ENCODE measurements at places on chromosomes 3 and 15. TPM values are rescaled to one million over a fixed set of nuclear protein-coding genes. Genes with fewer than 3 reads are reported as not detected.

- DNase-seq: no peak
Observed at GRCh38 chr15:97072545-97072944, 742.0 kb downstream of the NR2F2 start.

GRCh38 chr3:103218146-103218545, 783.3 kb downstream of the ZPLD1 start:
- DNase-seq: no peak

- no peak for DNase-seq
Observed at GRCh38 chr15:58466566-58466965, 34.8 kb downstream of the LIPC start.

The TTC21A gene
- 0.55 TPM for total RNA-seq

The GOLGA8H gene
- total RNA-seq: 0.76 TPM

The CADM2 gene
- not detected for total RNA-seq

The WDR73 gene
- 20.5 TPM for total RNA-seq

All from activated T-helper 2 cell treated with anti-CD3 and anti-CD28 coated beads, Interferon-gamma antibody, Interleukin-2, Interleukin-4, amounts not matched to agents 10 μg/mL and 5 μg/mL and 100 μg/mL, durations not matched to agents 14 hours and 24 hours and 36 hours (primary cell).